Erythroblast (primary cell): ENCODE measurements at places on chromosomes 3 and 15.
A peak's percentile ranks its signal among the peaks of the same experiment; 100 is the strongest.

DNA sequence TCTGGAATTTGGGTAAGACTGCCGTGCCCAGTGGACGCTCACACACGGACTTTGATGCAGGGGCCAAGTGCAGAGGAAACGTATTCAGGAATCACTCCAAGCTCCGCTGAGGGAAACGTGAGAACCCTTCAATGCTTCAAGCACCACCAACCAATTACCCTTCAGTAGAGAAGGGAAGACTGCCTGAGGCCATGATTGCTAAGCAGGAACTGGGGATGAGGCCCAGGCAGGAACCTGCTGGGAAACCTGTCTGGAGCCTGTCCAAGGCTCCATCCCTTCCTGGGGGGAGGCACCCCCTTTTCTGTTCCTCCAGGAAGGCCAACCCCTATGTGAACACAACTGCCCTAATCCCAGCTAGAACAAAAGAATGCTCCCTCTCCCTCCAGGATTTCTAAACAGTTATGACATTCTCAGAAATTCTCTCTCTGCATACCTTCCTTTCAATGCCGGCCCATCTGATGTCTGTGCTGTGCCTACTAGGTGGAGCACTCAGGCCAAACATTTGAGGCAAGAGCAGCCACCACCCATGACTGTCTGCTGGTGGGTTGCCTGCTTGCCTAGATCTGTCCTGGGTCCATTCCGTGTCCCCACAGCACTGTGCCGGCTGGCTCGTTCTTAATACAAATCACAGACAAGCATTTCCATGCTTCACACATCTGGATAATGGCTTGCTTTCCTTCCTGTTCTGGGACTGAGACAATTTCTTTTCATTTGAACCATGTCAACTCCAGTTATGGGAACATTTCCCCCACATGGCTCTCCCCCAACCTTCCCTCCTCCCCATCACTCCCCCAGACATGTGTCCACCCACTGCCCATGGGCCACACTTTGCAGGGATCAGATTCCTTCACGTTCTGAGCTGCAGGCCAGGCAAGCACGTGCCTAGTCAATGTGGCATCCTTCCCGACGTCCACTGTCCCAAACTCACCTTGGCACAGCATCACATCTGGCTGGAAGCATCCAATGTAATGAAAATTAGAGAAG lies 149.4 kb downstream of the ADAMTS17 start:
- no peak for DNase-seq

- no peak for DNase-seq
Observed at GRCh38 chr3:43413676-43414368, 127.5 kb downstream of the SNRK start.

GRCh38 chr15:35886765-35887164 lies 340.8 kb upstream of the DPH6 start:
- DNase-seq = no peak

GRCh38 chr3:65902304-65902793 lies 136.4 kb downstream of the MAGI1 start:
- no peak for DNase-seq

GRCh38 chr3:32522682-32523081 lies 20.0 kb upstream of the CMTM6 start:
- DNase-seq = no peak

- DNase-seq = no peak
Observed at GRCh38 chr15:34855893-34856292, 60.5 kb upstream of the ACTC1 start.

DNA sequence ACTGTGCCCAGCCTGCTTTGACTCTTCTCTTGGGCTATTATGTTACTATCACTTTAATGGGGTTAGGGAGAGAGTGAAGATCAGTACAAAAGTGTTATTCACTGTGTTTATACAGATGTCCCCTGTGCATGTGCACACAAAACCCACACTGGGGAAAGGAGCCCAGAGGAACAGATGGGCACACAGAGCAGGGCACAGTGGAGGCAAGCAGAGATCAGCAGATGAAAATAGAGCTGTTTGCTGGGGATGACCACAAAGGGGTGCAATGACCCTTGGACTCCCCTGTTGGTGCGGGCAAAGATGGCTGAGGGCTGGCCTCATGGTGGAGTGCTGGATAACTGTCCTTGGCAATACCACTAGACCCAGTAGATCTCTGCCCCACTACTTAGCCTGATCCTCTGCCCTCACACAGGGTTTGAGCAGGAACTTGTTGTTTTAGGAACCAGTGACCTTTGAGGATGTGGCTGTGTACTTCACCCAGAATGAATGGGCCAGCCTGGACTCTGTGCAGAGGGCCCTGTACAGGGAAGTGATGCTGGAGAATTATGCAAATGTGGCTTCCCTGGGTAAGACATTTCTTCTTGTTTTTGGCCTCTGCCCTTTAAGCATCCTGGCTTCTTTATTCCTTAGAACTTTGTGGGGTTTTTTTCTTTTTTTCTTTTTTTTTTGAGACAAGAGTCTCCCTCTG lies 5.3 kb downstream of the ZNF620 start:
- DNase-seq = no peak

DNA sequence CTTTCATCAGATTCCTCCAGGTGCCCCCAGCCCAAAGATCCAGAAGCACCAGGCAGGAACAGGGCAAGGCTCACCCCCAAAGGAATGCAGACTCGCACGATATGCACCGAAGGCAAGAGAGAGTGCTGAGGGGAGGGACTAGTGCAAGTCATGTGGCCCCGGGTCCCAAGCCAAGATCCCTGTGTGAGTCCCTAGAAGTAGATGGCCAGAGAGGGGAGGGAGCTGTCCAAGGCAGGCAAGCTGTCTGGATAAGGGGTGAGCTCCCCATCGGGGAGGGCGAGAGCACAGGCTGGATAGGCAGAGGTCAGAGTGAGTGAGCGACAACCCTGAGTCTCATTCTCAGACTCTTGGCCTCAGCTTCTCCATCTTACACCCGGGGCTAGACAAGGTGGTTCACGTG lies 171.5 kb upstream of the LINGO1 start:
- no peak for DNase-seq

- no peak for DNase-seq
Observed at GRCh38 chr3:120622457-120622856, 26.3 kb downstream of the NDUFB4 start.

DNA sequence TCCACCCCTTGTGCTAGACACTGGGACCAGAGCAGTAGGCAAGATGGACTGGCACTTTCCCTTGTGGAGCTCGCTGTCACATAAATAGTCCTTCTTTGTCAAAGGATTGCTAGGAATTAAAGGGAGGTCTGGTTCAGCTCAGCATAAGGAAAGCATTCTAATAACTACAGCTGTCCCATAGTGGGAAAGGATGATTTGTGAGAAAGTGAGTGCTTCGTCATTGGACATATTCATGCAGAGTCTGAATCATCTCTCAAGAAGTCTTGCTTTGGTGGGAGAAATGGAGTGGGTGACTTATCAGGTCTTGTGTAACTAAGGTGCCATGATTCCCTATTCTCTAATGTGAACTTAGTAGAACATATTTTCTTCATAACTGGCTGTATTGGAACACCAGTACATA lies 14.7 kb downstream of the PPARG start:
- no peak for DNase-seq

- no peak for DNase-seq
Observed at GRCh38 chr3:171977860-171978259, 61.5 kb upstream of the FNDC3B start.

- DNase-seq = no peak
Observed at GRCh38 chr3:177833332-177833731, 636.0 kb upstream of the TBL1XR1 start.

DNA sequence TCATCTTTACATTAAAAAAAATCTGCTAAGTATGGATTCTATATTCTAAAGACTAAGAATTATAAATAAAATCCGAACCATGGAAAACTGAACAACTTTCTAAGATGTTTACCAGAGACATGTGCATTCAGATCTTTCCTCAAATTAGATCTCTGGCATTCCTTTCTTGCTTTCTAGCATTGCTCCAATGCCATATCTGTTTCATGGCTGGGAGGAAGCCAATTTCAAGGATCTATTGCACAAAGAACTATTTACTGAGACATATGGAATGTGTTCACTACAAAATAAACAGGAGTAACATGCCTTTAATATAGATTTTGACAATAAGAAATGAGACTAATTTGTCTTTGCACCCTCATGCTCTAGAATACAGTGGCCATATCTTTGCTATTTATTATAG lies 45.1 kb upstream of the NANOGP8 start:
- no peak for DNase-seq

- no peak for DNase-seq
Observed at GRCh38 chr3:156371701-156372100, 183.2 kb downstream of the SSR3 start.

- DNase-seq = no peak
Observed at GRCh38 chr15:56760186-56760585, 26.9 kb upstream of the ZNF280D start.

GRCh38 chr3:179071323-179072099 lies at the start of gene ZMAT3:
Gene ZMAT3 (minus strand): TSS chr3:179071809. CDS start chr3:179067752, 4,057 bp downstream.
- DNase-seq = peak; percentile 86

DNA sequence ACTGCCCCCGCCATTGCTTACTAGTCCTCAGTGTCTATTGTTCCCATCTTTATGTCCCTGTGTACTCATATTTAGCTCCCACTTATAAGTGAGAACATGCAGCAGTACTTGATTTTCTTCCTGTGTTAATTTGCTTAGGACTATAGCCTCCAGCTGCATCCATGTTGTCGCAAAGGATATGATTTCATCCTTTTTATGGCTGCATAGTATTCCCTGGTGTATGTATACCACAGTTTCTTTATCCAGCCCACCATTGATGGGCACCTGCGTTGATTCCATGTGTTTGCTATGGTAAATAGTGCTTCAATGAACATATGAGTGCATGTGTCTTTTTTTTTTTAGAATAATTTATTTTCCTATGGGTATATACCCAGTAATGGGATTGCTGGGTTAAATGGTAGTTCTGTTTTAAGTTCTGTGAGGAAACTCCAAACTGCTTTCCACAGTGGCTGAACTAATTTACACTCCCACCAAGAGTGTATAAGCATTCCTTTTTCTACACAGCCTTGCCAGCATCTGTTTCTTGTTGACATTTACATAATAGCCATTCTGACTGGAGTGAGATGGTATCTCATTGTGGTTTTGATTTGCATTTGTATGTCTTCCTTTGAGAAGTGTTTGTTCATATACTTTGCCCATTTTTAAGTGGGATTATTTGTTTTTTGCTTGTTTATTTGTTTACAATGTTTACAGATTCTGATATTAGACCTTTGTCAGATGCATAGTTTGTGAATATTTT lies 53.7 kb downstream of the GALK2 start:
- DNase-seq = no peak

DNA sequence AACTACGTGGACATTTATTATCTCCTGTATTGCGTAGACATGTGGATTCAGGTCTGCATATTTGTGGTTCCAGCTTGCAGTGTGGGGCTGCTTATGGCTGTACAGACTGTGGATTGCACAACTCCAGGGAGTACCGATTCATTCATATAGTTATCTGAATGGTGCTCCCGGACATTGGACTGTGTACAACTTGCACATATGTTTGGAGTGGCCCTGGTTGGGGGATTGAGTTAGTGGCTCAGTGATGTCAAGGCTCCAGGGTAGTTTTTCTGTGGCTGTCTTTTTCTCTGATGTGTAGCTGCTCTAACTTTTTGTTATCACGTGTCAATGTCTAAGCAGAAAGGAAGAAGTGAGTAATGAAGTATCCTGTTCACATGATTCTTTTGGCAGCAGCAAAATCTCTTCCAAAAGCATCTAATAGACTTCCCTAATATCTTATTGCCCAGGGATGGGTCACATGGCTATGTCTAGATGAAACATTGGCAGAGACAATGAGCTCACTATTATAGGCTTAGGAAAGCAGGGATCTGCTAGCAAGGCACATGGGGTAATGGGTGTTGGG lies 15.8 kb downstream of the ST3GAL6 start:
- DNase-seq = no peak

GRCh38 chr15:92833106-92833433 lies 67.1 kb upstream of the CHD2 start:
- no peak for DNase-seq

DNA sequence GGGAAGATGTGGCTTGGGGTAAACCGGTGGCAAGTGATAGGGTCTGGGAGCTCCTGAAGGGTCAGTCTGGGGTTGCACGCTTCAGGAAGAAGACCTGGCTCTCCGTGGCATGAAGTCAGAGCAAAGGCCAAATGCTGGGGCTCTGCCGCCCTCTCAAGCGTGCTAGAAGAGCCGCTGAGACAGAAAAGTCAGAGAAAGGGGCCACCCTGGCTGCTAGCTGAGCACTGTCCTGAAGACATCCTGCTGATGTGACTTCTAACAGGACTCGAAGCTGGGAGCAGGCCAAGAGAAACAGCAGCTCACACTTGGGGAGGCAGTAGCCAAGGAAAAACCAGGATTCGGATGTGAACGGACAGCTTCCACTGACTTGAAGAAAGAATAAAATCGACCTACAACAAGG lies 270.4 kb downstream of the OCA2 start:
- no peak for DNase-seq

- DNase-seq = no peak
Observed at GRCh38 chr15:35397027-35397426, 148.9 kb downstream of the DPH6 start.

DNA sequence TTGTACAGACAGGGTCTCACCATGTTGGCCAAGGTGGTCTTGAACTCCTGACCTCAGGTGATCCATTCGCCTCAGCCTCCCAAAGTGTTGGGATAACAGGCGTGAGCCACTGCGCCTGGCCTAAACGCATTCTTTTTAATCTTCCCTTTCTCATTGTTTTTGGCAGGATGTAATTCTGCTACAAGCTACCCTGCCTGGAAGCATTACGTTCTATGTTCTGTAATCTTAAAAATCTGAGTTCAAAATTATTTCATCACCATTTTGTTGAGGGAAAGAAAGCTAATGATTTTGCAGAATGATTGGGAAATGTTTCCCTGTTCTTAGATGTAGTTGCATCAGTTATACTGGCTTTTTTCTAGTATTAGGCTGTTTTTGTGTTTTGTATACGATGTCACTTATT lies 71.5 kb downstream of the RGMA start:
- no peak for DNase-seq

DNA sequence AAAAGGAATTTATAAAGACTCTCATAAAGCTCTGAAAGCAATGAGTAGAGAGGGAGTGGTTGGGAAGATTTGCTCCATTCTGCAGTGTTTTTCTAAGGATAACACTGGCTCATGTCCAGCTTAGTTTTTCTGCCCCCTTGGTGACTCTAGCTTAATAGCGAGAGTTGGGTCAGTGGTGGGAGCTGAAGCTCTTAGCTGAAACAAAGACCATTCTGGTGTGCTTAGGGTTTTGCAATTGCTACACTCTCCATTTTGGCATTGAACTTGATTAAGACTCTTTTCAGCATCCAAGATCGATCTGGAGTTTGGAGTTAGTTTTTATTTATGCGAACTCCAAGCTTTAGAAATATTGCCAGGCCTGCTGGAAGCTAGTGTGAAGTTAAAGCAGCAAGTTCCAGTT lies 98.0 kb downstream of the ATG7 start:
- no peak for DNase-seq

DNA sequence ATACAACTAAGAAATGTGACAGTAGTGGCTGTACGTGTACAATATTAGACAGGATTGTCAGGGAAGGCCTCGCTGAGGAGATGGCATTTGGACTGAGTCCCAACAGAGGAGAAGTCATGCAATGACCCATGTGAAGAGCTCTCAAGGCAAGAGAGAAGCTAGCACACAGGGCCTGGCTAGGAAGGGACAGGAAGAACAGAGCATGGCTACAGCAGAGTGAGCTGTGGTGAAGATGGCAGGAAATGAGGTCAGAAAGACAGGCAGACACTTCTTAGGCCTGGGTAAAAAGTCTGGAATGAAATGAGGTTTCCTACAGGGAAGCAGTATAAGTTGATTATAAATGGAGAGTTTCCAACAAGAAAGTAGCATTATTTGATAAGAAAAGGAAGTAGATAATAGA lies 33.2 kb upstream of the LEKR1 start:
- no peak for DNase-seq
